Activated naive CD4-positive, alpha-beta T cell (primary cell): ENCODE measurements at places on chromosomes 1 and 21.

DNA sequence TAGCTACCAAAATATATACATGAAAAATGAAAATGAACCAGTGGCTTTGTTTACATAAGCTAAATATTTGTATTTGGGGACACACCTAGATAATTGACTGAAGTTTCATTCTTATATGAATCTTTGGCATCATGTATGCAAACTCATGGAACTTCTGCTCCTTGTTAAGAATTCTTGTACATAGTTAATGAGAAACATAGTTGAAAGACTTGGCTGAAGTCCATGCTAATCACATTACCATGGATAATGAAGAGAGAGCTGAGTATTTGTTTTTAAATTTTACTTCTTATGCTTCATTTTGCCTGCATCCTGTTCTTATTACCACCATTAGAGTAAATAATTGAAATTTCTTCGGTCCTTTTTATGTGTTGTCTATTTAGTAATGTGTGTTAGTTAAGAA, 108.8 kb downstream of the LRRC53 start:
- no peak for DNase-seq

DNA sequence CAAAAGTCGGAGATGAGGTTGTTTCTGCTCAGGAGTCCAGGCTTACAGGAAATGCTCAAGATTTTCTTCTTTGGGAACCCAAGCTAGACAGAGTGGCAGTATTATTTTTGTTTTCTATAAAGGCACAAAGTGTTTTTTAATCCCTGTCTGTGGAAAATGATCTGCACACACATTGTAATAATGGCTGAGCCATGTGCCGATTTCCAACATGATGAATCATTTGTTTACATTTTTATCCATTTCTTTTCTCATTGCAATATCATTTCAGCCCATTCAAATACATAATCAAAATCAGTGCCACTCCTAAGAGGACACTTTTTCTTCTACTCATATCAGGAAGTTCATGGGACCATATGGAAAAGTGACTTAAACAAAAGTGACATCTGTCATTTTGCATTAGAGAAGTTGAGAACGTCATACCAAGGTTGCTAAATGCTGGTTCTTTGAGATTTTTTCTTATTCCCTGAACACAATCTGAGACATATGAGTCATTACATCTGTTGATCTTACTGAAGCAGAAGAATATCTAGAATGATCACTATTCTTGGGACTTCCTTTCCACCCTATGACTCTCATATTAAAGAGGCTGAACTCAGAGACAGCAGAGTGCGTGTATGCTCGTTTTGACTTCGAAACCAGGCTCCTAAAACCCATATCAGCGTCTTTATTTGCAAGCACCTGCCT, 44.9 kb downstream of the ACTA1 start:
- DNase-seq = no peak

DNA sequence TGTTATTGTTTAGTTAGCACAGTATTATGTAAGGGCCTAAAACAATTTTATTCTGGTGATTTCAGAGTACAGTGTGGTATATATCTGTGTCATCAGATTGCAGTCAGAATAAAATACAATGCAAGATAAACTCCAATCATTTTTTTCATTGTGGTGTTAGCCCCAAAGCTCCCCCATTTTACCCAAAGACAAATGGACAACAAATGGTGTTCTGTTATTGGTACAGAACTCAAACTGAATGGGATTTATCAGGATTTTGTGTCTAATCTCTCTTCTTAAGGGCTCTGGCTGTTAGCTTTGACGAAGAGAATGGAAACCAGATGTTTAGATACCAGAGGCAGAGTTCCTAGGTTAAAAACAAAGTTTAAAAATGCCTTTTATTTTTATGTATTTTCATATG, 163.1 kb upstream of the USP25 start:
- no peak for DNase-seq

GRCh38 chr1:243568793-243569192, 281.2 kb downstream of the AKT3 start:
- no peak for DNase-seq

DNA sequence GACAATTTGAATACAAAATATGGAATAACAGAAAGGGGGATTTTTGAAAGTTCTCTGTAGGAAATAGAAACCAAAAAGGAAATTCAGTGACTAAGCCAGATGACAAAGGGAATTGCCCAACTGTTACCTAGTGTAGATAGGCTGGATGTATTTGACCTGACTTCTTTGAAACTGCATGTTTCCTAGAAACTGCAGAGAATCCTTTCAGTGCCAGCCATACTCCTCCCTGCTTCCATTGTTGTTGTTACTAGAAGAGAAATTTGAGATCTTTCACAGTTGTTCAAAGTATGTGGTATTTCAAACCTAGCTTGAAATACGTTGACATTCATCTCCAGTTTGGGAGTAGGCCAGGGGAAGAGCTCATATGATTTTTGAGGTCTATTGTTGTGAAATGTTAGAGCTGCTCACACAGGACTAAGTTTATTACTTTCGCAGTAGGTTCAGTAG, 1.8 kb upstream of the GBP5 start:
- no peak for DNase-seq
